Cortex of kidney (tissue), 1 donor: ENCODE measurements at places on chromosomes 1 and 21.

DNA sequence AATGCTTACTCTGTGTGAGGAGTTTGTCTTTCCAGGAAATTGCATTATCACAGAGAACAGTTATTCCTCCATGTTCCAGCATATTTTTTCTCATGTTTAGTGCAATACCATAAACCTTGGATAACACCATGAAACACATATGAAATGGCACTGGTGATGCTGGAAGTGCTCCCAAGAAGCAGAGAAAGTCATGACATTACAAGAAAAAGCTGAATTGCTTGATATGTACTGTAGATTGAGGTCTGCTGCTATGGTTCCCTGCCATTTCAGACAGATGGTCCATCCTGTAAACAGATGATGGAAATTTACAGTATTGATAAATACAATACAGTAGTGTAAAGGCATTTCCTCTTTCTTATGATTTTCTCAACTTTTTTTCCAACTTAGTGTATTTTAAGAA is 422.1 kb downstream of the LRRIQ3 start:
- DNase-seq = no peak

DNA sequence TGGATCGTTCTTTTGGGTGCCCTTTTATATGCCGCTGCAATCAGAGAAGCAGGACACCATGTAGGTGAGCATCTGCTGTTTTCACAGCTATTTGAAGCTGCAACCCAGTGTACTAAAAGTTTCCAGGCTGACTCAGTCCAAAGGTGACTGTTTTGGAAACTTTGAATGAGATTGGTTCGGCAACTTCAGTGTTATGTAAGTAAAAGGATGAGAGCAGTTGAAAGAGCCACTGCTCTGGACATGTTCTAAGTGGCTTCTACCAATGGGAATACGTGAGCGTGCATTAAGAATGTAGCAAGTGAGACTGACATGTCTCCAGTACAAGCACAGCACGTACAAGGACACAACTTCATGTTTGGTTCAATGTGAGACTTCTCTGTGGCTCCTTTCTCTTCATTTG is 55.6 kb downstream of the DDR2 start:
- no peak for DNase-seq

DNA sequence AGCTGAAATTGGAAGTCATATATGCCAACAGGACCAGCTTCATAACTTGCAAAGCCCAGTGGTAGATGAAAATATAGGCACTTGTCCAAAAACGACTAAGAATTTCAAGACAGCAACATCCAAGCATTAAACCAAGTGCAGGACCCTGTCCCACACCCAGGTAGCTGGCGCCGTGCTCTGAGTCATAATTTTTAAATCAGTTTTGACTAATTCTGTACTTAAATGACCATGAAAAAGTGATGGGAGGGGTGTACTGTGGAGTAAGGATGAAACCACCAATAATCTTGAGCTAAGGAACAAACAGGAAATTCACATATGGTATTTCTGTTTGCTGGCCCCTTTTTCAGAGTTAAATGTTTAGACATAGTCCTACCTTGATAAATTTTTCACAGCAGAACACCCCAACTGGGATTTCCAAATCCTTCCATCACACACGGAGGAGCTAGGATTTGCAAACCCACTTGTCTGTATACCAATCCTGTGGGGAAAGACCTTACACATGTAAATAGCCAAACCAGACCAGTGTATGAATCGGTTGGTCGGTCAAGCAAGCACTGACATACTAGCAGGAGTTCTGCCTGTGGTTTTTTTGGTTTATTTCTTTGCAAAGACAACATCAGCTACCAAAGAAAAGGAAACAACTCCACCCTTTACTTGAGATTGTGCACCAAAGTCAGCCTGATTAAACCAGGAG is 235.7 kb upstream of the RAB4A start:
- DNase-seq = no peak

GRCh38 chr21:18677632-18678031 is 274.0 kb upstream of the TMPRSS15 start:
- DNase-seq = no peak

- DNase-seq = no peak
These were observed 192.2 kb downstream of the ST6GALNAC3 start for GRCh38 chr1:76266762-76267161.

DNA sequence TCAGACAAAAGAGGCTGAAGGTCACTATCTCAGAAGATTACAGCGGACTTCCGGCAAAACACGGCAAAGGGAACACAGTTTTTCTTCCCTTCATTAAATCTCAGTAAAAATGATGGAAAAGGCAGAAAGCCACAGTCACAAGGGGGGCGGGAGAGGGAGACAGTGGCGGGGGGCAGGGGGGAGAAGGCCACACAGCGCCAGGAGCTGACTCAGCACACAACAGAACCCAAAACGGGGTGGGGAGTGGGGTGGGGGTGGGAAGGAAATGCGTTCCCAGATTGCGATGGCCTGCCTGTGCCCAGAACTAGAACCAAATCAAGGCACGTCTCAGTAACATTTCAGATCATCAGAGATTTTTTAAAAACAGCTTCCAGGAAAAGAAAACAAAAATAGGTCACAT is 13.4 kb downstream of the CFAP74 start:
- DNase-seq = no peak

- DNase-seq = no peak
These were observed 54.2 kb upstream of the ADAMTS5 start for GRCh38 chr21:27021046-27021445.

DNA sequence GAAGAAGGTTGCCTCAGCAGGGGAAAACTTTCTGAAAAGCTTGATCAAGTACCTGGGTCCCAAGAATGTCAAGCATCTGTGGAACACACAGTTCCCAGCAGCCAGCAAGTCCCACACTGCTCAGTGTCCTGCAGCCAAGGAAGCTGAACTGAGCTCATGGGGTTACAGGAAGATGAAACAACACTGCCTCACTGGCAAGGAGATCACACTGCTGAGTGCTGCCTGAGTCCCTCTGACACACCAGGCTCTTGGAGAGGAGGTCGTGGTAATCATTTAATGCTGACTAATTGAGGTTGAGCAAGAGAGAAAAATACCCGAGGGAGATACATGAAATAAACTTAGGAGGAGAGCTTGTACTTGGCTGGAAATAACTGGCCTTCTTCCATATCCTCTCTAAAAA is 75.2 kb downstream of the MPZL1 start:
- no peak for DNase-seq

- no peak for DNase-seq
These were observed 9.0 kb upstream of the CSRP1 start for GRCh38 chr1:201515895-201516294.

DNA sequence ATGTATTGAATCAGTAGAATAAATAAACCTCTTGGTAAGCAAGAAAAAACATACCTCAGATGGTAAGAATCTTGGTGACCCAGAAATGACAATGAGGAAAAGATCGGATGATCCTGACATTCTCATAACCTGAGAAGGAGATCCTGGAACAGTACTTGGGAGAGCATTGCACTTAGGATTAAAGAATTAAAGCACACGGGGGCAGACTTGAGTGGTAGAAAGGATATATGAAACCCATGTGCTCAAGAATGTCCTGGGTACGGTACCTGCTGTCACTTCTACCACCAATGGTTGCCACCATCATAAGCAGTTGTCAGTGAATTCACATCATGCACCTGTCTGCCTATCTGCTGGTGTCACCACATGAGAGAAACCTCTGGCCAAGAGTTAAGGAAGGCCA is 108.9 kb upstream of the GJB5 start:
- DNase-seq = no peak

- DNase-seq = no peak
These were observed 757.1 kb downstream of the KCNT2 start for GRCh38 chr1:195851016-195851601.
